Muscle of arm (tissue), 14 donors: ENCODE measurements at places on chromosomes 7 and 10. TPM values are rescaled to one million over a fixed set of nuclear protein-coding genes. Genes with fewer than 3 reads are reported as not detected.

GRCh38 chr7:155758348-155758747 is 53.9 kb downstream of the SHH start:
- no peak for DNase-seq

DNA sequence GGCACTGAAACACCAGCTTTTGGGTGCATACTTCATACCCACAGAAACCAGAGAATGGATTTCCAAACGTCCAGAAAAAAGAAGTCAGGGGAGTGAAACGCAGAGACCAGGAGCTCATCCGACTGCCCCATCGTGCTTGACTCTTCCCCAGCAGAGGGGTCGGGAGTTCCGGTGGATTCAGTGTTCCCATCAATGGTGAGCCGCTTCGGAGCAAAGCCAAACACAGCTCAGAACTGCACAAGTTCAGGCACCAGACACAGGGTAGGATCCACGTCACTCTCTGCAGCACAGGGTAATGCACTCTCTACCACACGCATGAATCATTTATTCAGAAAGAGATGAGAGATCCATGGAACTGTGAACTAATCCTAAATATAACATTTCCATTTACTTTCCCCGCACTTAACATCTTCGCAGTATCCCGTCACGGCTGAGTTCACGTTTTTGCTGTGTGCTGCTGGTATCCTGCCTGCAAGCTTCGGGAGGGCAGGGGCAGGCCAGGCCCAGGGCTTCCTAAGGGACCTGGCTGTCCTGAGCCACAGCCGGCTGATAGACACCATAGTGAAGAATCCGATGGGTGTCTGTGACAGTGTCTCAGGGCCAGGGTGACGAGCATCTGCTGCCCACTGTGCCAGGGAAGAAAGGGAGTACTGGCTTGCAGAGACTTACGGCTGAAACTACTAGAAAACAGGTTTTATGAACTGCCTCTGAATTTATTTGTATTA is 545.3 kb downstream of the PTPRN2 start:
- DNase-seq, result no peak

GRCh38 chr7:117895276-117895675 is 22.0 kb upstream of the CTTNBP2 start:
- DNase-seq, result no peak

The SPOCK2 gene
- polyA plus RNA-seq, result 2.7 TPM

The TAS2R5 gene
- not detected for polyA plus RNA-seq

The HTR7 gene
- polyA plus RNA-seq, result 0.11 TPM

The CNPY1 gene
- polyA plus RNA-seq, result not detected
